ENCODE measurements at places on chromosomes 2 and 18.

DNA sequence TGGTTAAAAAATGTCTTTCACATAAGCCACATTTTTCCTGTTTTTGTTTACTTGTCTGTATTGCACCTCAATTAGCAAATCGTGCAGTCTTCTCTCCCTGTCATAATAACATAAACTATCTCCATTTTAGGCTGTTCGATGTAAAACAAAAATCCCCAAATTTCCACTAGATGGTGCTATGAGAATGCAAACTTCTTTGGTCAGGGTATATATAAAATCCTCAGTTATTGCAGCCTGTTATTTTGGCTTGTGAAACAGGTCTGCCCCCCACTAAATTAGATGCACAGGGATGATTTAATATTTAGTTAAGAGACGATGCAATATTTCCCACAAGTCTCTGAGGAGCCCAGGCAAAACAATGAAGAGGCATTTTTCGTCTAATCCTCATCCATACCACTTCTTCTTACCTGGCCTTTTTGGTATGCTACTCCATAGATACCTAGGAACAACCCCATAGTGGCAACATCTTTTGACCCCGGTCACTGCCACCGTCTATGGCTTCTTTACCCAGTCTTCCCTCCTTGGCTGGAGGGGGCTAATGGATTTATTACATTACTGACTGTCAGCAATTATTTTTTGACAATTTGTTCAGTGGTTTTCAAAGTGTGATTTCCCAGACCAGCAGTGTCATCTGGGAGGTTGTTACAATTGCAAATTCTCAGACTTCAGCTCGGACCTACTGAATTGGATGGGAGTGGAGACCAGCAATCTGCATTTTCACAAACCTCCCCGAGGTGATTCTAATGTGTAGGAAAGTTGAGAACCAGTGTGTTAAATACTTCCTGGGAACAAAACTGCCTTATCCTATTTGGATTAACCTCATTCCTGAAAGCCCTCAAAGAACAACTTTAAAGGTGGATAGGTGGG lies 117.4 kb upstream of the CWC22 start:
- DNase-seq: peak; percentile 18

DNA sequence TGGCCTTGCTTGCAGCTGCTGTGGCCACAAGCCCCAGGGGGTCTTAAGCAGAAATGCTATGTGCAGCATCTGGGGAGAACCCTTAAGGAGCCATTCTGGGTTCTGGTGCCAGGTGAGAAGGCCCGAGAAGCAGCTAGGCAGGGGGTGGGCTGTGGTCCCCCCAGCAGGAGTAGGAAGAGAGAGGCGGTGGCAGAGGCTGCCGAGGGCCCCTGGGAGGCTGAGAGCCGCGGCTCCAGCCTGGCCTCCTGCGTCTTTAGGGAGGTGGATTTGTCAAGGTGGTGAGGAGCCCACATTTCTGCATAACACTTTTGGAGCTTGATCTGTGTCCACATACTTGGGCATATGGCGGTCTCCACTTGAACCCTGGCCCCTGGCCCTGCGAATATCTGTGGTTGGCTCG lies 196.5 kb downstream of the TWIST2 start:
- DNase-seq: no peak

DNA sequence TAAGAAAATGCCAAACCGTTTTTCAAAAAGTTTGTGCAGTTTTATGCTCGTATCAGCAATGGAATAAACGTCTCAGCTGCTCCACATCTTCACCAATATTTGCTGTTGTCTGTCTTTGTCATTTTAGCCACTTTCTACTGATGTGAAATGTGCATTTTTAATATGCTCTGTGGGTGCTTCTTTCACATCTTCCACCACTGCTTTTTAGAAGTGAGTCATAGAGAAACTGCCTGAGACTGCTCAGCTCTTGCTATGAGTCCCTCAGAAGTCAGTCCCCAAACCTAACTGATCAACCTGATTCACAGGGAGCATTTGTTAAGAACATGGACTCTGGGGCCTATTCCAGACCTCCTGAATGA lies 41.0 kb upstream of the EPC2 start:
- no peak for DNase-seq

GRCh38 chr2:43358410-43359201 lies 132.2 kb upstream of the ZFP36L2 start:
- no peak for DNase-seq

DNA sequence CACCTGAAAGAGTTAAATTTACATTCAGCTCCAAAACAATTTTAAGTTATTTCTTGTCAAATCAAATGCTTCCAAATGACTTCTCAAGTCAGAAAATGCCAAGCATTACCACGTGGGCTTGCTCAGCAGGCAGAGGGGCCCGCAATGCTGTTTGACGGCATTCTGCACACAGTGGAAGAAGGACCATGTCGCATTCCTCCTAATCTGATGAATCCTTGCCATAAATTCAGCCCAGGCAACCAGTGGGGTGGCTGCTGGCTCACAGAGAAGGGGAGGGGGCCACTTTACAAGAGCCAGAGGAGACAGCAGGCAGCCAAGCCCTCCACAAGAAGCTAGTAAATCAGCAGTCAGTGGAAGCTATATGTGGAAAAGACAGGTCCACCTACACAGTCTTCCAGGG lies 56.7 kb downstream of the OSR1 start:
- DNase-seq: no peak

DNA sequence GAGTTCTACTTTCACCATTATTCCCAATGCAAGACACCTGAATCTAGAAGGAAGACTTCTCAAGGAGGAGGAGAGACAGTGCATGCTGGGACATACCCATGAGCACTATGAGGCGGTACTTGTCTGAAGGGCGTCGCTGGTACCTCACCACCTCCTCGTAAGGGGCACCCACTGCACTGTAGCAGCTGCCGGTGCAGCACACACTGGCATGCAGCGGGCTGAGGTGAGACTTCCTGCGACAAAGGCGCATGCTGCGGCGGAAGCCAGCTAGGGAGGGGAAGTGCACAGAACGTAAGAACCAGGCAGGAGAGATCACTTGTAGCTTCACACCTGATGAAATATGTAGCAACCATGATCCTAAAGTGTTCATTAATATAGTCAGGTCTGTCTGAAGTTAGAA lies 12.8 kb upstream of the TMEM237 start:
- DNase-seq: no peak

GRCh38 chr2:202432776-202433175 lies 56.6 kb downstream of the BMPR2 start:
- DNase-seq: no peak

DNA sequence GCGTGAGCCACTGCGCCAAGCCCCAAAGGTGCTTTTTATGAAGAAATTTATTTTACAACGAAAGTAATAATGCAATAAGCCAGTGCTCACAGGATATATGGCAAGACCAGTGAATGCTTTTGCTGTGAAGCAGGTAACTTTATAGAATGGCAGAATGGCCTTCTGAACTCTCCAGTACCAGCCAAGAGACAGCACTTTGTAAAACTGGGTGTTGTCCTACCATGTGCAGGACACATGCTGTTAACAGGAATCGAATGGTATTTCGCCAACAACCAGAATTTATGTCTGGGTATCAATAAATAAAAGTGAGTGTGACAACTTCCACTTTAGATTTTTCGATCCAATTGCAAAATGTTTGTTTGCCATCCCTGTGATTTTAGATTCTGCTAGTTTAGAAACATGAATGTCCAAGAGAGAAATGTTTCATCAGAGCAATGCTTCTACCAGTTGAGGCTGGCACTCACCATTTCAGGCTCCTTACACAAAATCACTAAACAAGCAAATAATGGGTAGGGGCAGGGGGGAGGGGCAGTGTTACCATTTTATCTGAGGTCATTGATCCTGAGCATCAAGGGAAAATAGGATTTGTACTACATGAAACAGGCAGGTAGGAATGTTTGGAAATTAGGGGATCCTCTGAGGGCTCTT lies 95.9 kb downstream of the ATL2 start:
- DNase-seq: no peak

- no peak for DNase-seq
Measured at GRCh38 chr2:55252832-55253231, 16.2 kb downstream of the MTIF2 start.

- DNase-seq: no peak
Measured at GRCh38 chr2:80326214-80326613, 21.7 kb upstream of the LRRTM1 start.

DNA sequence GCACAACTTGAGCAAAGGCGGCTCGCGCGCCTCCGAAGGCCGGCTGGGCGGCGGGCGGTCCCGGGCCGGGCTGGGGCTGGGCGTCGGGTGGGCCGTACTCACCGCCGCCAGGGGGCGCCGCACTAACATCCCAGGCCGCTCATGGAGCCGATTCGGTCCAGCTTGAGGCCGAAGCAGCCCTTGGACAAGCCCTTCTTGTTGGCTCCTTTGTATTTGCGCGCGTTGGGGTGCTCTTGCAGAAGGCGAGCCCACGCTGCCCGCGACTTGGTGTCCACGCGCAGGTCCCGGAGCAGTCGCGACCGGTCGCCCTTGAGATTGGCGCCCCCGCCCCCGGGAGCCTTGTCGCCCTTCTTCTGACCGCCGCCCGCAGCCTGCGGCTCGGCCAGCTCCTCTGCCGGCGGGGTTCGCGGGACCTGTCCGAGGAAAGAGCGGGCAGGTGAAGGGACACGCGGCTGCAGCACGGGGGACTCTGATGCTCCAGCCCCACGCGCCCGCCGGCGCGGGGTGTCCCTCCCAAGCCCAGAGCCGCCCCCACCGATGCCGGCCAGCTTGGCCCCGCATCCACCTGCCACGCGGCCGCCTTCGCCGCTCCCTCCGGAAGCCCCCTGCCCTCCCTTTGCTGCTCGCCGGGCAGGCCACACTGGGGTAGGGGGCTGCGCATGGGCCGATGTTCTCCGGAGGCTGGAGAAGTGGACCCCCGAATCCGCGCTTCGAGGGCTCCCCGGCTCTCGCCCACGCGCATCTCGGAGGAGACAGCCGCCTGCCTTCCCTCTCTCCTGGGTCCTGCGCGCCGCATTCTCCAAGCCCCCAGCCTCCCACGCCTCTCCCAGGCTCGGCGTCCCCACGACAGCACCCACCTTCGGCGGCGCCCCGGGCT lies 655 bp downstream of the NPPC start:
- peak; percentile 46 for DNase-seq

DNA sequence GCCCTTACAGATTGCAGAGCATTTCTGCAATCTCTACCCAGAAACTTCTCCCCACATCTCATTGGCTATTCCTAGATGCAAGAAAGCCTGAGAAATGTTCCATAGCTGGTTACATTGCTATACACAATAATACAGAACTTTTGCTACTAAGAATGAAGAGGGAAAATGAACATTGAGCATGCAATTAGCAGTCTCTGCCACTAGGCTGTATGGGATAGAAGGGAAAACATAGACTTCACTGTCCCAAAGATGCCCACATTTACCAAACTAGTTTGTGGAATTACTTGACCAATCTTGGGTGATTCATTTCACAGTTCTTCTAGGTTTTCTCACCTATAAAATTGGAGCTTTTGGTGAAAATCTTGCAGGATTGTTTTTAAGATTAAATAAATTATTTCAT lies 265.7 kb upstream of the NT5C1B start:
- DNase-seq: no peak

DNA sequence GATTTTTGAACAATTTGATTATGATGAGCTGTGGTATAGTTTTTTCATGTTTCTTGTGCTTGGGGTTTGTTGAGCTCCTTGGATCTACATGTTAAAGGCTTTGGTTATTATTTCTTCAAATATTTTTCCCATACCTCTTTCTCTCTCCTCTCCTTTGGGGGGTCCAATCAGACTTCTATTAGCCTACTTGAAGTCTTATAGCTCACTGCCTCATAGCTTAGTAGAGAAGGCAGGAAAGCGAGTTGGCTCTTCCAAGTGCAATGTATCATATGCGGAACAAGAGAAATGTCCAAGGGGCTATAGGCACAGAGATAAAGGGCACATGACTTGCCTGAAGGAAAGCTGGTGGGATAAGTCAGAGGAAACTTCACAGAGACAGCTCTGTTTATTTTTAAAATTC lies 14.1 kb upstream of the FABP1 start:
- DNase-seq: no peak

GRCh38 chr2:7829241-7829640 lies 852.6 kb upstream of the ID2 start:
- no peak for DNase-seq

DNA sequence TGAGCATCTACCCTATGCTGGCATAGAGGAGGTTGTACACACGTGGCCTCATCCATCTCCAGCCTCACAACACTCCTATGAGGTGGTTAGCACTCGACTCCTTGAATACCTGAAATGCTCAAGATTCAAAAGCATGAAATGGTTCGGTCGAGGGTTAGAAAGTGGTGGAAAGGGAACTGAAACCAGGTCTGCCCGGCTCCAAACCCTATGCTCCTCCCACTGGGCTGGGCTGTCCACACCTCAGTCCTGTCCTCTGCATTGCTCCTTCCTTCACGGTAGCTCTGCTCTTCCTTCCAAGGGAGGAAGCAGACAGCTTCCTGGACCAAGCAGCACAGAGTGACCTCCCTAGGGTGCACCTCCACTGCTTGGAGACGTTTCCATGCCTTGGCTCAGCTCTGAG lies 565.2 kb upstream of the ID2 start:
- no peak for DNase-seq

DNA sequence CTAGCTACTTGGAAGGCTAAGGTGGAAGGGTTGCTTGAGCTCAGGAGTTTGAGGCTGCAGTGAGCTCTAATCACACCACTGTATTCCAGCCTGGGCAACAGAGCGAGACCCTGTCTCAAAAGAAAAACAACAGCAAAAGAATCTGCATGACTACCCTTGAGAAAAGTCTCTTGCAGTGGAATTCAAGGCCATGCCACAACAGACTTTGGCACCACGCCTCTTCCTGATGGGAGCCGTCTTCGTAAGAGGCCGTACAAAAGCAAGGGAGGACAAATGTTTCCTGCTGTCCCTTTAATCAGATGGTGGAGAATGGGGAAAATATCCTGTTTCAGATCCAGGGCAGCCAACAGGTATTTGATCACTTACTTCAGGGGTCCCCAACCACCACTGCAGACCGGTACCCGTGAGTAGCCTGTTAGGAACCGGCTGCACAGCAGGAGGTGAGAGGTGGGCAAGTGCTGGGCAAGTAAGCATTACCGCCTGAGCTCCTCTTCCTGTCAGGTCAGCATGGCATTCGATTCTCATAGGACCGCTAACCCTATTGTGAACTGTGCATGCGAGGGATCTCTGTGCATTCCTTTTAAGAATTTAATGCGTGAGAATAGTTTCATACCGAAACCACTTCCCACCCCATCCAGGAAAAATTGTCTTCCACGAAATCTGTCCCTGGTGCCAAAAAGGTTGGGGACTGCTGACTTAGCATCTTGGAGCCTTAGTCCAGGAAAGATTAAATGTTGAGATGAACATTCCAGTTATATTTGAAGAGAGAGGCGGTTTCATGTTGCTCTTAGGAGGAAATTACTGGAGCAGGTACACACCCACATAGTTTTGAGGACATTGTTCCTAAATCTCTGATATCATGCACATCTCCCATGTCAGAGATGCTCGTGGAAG lies 94.4 kb upstream of the XPO1 start:
- no peak for DNase-seq

- no peak for DNase-seq
Measured at GRCh38 chr2:172460780-172461201, 33.4 kb downstream of the ITGA6 start.
